Astrocyte of the spinal cord (primary cell): ENCODE measurements at places on chromosomes 5 and 9.
A peak's percentile ranks its signal among the peaks of the same experiment; 100 is the strongest.

GRCh38 chr9:84615544-84615943, 54.0 kb upstream of the NTRK2 start:
- DNase-seq, result no peak

GRCh38 chr5:127227881-127228280, 62.7 kb upstream of the MEGF10 start:
- peak; percentile 30 for DNase-seq

DNA sequence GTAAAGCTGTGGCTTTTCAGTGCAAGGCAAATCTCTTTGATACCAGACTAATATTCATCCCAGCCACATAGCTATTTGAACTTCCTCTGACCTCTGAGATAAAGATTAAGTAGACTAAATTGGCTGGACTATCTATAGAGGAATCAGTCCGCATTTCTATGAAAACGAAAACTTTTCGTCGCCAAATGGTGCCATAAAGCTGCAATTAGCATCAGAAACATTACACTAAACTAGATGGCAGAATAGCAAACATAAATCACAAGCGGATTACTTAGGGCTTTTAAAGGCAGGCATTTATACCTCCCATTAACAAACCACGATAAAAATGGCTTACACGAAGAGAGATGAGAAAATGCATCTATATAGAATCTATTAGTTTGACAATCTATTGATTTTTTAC, 1009.7 kb upstream of the CDH6 start:
- DNase-seq, result no peak

GRCh38 chr5:147075187-147075586, 159.6 kb upstream of the STK32A start:
- DNase-seq, result no peak

DNA sequence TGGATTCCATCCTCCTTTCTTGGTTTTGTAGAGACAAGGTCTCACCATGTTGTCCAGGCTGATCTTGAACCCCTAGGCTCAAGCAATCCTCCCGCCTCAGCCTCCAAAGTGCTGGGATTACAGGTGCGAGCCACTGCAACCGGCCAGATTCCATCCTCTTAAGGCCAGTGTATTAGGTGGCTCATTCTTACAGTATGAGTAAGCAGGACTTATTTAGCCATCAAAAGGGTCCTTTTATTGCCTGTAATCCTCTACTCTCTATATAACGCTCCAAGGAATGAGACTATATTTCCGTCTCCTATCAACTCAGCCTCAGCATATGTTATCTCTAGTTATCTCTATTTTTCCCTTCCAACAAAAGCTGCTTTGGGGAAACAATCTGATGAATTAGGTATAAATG, 3.0 kb upstream of the ERBIN start:
- DNase-seq, result no peak

GRCh38 chr9:123268199-123268464, 254 bp downstream of the STRBP start:
- DNase-seq, result peak; percentile 5

- DNase-seq, result no peak
Observed at GRCh38 chr5:139486201-139486600, 3.6 kb upstream of the STING1 start.

DNA sequence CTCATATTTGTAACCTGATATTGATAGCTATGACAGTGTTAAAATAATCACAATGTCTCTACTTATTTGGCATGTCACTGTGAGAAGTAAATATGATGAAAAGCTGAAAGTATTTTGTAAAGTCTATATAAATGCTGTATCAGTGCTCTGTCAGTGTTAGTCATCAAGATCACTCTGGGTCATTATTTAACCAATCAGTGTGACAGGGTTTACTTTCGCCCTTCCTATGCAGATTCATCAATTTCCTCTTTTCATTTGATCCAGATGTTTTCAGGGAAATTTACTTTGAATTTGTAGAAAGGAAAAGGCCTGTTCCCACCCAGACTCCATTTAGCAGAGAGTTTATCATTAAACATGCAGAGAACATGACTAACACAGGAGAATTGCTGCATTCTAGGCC, 9.9 kb upstream of the PCSK5 start:
- DNase-seq, result no peak

- no peak for DNase-seq
Observed at GRCh38 chr5:147382776-147383175, 127.1 kb downstream of the DPYSL3 start.

- peak; percentile 27 for DNase-seq
Observed at GRCh38 chr9:35616681-35617459, 1.3 kb downstream of the CD72 start.

- DNase-seq, result no peak
Observed at GRCh38 chr5:78613151-78613533, 35.4 kb downstream of the LHFPL2 start.

GRCh38 chr5:137563646-137564397, 64.7 kb upstream of the SPOCK1 start:
- DNase-seq, result peak; percentile 88

DNA sequence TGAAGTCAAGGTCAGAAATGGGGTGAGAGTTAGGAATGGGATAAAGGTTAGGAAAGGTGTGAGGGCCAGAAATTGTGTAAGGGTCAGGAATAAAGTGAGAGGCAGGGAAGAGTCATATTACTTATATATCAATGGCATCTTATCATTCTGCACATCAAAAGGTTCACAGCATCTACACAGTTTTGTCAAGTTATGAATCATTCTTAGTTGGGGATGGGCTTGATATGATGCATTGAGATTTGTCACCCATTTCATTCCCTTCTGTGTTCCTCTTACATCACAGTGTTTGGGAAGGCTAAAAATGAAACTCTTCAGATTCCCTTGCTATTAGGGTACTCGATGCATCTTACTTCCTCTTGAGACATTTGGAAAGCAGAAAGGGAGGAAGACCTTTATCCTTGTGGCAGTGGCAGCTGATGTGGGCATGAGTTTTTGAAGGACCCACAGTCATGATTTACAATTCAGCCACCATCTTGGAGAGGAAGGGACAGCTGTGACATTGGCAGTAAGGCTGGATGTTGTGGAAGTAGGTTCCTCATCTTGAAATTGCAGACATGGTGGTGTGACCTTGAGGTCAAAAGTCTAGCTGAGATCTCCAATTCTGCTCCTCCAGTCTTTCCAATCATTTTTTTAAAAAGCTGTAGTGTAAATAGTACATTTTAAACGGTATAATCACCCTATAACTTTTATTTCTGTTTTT, 24.2 kb upstream of the NPR3 start:
- DNase-seq, result no peak

DNA sequence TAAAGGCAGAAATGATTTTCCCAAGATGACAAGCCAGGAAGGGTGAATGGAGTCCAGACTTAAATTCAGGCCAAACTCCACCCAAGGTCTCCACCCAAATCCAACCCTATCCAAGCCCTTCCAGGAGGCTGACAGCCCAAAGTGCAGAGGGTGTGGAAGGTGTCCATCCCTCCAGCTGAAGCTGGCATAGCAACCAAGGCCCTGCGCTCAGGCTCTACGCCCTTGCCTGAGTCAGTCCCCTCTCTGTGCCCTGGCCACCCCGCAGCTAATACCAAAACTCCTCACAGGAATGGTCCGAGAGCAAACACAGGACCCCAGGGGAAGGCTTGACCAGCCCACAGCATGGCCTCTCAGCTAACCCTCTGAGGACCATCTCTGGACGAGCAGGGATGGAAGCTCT, 2.1 kb downstream of the SEPTIN8 start:
- no peak for DNase-seq

DNA sequence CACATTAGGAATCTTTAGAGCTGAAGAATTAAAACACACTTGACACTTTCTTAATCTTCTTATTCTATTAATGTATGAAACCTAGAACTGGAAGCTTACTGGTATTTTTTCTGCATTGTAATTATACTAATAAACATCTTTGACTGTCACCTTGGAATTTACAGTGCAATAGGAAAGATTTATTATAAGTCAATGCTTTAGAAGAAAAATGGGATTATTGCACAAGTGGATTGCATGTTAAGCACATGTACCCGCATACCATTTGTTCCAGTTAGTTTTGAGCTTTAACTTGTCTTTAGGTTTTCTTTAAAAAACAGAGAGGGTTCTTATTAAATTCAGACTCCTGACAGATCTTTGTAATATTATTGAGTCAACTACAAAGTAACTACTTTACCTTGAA, 278.5 kb downstream of the CCDC171 start:
- no peak for DNase-seq

DNA sequence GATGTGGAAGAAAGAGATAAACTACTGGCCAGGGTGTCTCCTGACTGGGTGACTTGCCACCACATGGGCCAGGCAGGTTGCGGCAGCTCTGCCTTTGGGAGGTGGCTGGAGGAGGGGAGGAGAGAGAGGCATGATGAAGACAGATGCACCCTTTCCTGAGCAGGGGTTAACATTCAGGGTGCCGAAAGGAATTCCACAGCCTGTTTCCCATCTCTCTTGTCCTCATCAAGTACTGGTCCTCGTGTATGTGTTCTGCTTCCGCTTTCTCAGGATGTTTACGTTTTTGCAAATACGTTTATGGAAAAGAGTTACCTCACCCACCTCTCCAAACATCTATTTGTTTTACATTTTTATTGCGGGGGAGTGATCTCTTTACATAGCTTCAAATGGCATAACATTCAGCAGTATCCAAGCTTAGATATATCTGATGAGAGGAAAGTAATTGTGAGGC, 73.4 kb downstream of the C9orf85 start:
- no peak for DNase-seq

DNA sequence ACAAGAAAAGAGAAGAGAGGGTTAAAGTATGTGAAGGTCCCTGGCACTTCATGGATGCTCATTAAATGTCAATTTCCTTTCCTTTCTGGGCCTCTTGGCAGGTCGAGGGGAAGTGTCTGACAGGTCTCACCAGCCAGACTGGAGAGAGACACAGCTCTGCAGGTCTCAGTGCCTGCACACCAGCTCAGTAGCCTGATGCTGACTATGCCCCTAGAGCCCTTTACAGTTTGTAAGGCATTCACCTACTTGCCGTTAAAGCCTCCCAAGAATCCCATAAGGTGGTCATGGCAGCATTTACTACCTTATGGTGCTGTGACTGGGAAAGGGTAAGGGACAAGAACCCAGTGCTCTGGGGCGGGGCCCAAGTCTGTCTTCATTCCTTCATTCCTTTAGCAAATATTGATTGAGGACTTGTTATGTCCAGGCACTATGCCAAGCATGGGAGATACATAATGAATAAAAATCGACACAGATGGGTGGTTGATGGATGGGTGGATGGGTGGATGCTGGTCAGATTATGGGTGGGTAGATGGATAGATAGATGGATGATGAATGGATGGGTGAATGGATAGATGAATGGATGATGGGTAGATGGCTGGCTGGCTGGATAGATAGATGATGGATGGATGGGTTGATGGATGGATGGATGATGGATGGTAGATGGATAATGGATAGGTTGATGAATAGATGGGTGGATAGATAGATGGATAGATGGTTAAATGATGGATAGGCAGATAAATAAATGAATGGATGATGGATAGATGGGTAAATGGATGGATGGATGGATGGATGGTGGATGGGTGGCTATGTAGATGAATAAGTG, 21.3 kb upstream of the KIF12 start:
- no peak for DNase-seq

DNA sequence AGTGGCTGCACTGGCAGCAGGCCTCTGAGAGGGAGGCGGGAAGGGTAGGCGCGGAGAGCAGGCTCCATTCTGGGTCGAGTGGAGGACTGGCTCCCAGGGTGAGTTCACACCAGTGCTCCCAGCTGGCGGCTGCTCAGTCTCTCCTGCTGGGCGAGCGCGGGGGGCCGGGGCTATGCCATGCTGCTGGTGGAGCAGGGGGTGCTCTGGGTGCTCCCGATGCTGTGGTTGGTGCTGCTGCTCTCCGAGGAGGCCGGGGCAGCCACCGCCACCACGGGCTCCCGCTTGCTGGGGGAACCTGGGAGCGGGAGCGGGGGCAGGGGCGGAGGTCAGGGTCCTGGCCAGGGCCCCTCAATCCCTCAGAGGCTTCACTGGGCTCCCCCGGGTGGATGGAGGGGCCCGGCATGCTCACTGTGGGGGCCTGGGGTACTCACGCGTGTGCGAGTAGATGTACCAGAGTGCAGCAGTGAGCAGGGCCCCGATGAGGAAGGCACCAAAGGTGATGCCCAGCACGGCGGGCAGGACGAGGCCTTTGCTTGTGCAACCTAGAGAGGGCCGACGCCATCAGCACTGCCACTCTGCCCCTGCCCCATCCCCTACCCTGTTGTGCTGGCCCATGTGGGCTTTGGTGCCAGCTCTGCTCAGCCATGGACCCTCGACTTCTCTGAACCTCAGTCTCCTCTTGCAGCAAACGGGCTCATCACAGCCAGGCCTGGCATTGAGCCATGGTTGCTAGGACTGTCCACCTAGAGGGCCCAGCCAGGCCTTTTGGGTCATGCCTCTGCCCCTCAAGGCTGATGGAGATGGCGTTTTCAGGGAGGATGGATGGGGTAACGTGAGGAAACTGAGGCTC, 13.1 kb downstream of the FPGS start:
- DNase-seq, result no peak

GRCh38 chr9:133779081-133779480, 40.9 kb upstream of the SARDH start:
- DNase-seq, result no peak

DNA sequence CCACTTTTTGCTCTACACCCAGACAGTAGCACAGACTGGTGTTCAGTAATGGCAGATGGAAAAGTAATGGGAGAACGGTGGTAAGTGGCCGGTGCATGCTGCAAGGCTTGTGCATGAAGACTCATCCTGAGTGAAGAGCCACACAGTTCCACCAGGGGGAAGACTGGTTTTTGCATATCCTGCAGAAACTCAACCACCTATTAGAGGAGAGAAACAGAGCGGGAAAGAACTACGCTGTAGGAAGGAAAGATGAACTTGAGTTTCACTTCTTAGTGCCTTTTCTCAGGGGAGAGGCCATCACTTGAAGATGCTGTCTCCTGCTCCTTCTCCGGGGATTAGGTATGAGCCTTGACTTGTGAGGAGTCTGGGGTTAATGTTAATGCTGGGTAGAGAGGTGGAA, 9.4 kb upstream of the PRSS3 start:
- DNase-seq, result no peak

DNA sequence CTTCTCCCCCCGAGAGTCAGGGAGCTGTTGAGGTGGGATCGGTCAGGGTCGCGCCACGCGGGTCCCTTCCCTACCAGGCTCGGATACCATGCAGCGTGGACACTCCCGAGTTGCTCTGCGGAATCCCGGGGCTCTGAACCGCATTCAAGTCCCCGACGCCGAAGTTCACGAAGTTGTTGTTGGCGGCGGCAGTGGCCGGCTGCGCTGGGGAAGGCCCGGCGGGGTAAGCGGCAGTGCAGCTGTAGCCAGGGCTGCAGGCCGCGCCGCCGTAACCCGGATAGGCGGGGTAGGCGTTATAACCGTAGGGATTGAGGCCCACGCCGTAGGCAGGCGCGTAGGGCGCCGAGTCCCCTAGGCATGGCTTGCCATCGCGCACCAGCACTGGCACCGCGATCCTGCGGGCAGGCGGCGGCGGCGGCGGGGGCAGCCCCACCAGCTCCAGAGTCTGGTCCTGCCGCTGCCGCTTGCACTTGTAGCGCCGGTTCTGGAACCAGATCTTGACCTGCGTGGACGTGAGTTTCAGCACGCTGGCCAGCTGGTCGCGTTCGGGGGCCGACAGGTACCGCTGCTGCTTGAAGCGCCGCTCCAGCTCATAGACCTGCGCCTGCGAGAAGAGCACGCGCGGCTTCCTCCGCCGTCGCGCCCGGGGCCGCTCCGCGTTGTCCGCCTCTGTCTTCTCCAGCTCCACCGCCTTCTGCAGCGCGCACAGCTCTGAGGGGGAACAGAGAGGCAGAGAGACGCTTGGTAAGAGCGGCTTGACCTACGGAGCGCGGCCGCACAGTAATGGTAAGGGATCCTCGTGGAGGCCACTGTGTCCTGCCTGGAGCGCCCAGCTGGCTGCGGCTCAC, 2.3 kb downstream of the NKX2-5 start:
- no peak for DNase-seq

GRCh38 chr5:61228229-61228628, 66.0 kb upstream of the SMIM15 start:
- DNase-seq, result no peak
